ENCODE measurements at places on chromosomes 5 and 9.

- DNase-seq = no peak
Measured at GRCh38 chr9:90300611-90301276, 341.9 kb downstream of the DIRAS2 start.

- no peak for DNase-seq
Measured at GRCh38 chr5:149133795-149134777, 7.2 kb upstream of the ABLIM3 start.

DNA sequence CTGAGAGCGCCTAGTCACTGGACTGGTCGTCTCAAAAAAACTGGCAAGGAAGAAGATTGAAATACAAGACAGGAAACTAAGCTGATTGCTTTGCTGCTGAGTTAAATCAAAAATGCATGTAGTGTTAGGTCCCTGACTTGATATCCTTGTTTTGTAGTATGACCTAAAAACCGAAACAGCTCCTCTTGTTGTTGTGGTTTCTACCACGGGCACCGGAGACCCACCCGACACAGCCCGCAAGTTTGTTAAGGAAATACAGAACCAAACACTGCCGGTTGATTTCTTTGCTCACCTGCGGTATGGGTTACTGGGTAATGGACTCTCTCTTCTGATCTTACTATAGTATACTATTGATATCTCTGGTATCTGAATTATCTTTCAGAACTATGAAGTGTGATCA, 4.3 kb downstream of the MTRR start:
- peak; percentile 50 for DNase-seq

GRCh38 chr5:170585273-170585948, 81.6 kb downstream of the KCNIP1 start:
- no peak for DNase-seq

DNA sequence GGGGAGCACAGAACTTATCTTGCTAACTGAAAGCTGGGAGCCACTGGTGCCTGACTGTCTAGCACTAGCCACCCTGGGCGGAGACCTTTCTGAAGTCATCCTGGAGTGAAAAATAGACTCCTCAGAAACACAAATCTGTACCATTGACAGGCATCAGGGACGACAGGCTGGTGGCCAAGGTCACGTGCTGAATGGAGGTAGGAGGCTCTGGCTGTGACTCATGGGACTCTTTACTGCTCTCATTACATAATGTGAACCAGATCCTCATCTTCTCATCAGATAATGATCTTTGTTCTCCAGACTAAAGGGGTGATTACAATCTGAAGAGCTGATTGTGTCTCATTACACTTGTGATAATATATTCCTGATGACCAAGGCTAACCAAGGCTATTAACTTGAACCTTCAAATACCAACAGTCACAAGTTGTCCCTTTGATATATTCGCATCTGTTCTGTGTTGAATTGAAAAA, 91.8 kb downstream of the SEMA5A start:
- DNase-seq = no peak

DNA sequence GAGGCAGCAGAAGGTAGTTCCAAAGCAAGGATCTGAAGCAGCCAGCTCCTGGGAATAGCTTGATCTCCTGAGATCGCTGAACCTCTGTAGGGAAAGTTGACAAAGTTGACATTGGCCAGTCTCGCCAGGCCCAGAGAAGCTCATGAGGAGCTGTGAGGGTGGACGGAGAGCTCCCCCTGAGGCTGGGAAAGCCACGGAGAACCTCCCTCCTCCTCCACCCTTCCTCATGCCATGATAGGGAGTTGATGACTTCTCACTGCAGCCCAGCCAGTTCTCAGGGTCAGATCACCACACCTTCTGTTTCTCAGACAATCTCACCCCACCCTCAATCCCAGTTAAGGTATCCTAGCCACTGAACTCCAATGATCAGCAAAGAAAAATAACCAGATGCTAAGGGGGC, 30.4 kb upstream of the KCNV2 start:
- no peak for DNase-seq

DNA sequence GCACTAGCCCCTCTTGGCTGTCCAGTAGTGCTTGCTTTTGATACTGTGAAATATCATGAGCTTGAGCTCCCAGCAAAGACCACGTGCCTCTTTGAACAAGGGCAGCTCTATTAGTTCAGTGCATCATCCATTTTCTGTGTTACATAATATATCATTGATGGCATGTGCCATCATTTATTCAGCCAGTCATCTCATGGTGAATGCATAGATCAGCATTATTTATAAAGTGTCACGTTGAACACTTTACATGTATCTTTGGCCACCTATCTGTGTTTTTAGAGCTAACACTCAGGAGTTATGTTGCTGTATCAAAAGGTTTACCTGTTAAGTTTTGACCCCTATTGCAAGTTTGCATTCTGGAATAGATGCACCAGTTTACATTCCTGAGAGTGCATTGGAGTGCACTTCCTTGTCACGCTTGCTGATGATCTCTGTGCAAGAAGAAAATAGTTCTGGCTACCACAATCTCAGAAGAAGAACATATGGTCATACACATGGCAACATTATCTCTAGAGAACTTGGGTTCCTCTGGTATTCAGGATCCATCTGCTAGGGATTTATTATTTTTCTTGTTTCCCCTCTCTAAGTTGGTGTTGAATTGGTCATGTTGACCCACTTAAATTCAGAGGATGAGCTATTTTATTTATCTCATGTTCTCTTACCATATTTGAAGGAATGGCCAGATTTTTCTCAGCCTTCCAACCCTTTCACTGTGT, 120.9 kb downstream of the SH3GL2 start:
- no peak for DNase-seq

All from central memory CD4-positive, alpha-beta T cell (primary cell).